ELR (cell line): ENCODE measurements at places on chromosomes 1 and 21.

GRCh38 chr21:17491716-17492414 is 21.0 kb upstream of the CXADR start:
- peak; percentile 97 for DNase-seq

DNA sequence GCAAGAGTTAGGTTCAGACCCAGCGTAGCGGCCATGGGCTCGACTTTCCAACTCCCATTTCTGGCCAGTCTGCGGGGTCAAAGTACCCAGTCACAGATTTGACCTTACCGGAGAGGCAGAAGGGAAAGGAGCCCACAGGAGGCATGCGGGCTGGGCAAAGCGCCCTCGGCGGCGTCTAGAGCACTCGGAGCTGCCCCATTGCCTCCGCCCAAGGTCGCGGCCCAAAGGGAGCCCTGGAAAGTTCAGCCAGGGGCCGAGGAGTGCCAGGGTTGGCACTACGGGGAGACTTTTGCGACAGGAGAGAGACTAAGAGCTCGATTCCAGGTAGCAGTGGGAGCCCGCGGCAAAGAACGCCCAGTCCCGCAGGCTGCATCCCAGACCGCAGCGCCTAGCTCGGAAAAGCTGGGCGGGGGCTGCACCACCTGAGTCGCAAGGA is 896 bp downstream of the KANK4 start:
- DNase-seq: no peak

GRCh38 chr1:217983051-217983375 is 302.1 kb upstream of the RRP15 start:
- no peak for DNase-seq

DNA sequence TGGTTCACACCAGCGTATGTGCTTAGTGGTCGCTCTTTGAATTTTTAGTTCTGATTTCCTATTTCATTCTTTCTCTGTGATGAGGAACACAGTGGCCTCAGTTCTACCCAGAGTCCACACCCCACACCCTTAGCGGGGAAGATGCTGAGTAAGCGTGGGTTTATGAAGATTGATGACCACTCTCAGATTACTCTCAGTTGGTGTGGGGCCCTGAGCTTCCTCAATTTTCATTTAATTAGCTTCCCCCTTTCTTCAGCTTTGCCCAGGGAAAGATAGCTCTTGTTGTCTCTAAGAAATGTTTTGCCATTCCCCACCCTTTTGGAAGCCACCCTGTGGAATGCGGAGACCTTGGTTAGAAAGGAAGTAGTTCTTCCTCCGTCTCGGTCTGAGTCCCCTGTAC is 299.9 kb upstream of the PROX1 start:
- DNase-seq: no peak

- DNase-seq: no peak
These were observed 65.7 kb upstream of the BACE2 start for GRCh38 chr21:41102281-41102680.

- DNase-seq: no peak
These were observed 30.5 kb downstream of the SIPA1L2 start for GRCh38 chr1:232599178-232600041.

DNA sequence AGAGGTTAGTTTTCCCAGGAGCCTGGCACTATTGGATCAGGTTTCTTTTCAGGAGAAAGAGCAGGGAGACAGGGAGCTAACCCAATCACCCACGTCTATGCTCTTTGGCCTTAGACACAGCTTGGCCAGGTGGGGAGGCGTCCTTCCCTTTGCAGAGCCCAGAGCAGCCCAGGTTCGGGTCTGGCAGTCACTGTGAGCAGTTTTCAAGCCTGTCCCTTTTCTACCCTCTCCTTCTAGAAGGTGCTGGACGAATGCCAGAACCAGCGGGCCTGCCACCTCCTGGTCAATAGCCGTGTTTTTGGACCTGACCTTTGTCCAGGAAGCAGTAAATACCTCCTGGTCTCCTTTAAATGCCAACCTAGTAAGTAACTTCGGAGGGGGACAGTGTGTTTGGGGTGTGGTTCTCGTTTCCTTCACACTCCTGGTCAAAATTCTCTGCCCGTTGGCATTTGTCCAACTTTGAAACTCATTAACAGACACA is 44.9 kb downstream of the EVA1C start:
- peak; percentile 51 for DNase-seq

- DNase-seq: peak; percentile 62
These were observed 32.7 kb upstream of the ETV3 start for GRCh38 chr1:157170677-157171515.

GRCh38 chr1:29852248-29852647 is 615.9 kb downstream of the PTPRU start:
- no peak for DNase-seq

DNA sequence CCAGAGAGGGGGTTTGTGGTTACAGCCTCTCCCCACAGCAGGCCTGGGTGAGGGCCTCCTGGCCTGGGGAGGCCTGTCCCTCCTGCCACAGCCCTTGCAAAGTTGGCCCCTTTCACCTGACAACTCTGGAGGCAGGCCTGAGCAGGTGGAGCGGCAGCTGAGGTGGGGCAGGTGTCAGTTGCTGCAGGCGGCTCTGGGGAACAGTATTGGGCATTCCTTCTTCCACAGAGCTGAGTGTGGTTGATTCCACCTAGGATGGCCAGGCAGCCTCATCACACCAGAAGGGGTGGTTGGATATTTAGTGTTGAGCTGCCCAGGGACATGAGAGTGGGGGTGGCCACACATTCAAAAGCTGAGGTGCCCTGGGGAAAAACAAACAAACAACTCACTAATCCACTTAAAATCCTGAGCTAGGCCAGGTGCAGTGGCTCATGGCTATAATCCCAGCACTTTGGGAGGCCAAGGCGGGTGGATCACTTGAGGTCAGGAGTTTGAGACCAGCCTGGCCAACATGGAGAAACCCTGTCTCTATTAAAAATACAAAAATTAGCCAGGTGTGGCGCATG is 31.1 kb downstream of the PIGP start:
- no peak for DNase-seq

GRCh38 chr1:55812281-55812680 is 597.1 kb upstream of the USP24 start:
- peak; percentile 21 for DNase-seq

DNA sequence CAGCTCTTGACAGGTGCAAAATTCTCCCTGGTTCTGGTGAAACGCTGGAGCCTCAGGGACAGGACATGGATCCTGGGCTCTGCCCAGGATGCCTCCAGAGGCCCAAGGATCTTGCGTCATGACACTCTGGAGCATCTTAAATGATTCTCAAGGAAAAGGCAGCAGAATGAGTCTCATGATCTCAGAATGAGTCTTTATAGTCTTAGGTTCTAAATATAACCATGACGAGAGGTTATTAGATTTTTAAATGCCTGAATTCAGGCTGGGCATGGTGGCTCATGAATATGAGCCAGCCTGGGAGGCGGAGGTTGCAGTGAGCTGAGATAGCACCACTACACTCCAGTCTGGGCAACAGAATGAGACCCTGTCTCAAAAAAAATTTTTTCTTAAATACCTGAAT is 55.5 kb downstream of the ECE1 start:
- peak; percentile 86 for DNase-seq

DNA sequence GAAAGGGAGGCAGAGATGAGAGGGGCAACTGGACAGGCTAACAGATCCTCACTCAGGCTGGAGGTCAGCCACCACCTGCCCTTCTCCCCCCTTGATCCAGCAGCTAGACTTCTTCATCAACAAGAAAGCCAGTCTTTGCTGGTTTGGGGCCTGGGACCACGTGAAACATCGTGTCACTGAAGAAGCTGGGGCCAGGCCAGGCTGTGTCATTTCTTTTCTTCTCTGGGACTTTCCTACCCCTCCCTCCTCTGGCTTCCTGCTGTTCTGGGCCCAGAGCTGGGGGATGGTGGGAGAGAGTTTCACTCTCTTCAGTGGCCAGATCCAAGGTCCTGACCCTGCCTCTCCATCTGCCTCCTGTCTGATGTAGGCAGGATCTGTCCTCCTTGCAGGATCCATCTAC is 18.1 kb upstream of the SLC26A9 start:
- DNase-seq: no peak

- DNase-seq: no peak
These were observed 21.1 kb downstream of the MAP10 start for GRCh38 chr1:232826318-232826717.

- no peak for DNase-seq
These were observed 3.7 kb downstream of the CHD1L start for GRCh38 chr1:147246044-147246690.
